ENCODE measurements at places on chromosomes 3 and 15.
A peak's percentile ranks its signal among the peaks of the same experiment; 100 is the strongest.

- no peak for DNase-seq
These were observed 217.8 kb upstream of the EOMES start for GRCh38 chr3:27939940-27940339.

DNA sequence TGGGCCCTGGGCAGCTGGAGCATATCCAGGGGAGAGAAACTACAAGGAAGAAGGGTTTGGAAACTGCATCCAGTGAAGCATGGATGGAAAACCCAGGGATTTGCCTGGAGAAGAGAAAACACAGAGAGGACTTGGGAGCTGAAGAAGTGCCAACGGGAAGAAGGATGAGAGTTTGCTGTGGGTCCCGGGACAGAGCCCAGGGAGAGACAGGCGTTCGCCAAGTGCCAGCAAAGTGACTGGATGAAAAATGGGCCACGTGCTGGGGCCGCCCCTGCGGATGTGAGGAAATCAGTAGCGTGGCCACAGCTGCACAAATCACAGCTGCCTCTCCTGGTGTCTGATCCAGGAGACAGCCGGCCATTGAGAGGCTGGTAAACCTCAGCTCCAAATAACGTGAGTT is 70.4 kb downstream of the HES1 start:
- DNase-seq, result no peak

DNA sequence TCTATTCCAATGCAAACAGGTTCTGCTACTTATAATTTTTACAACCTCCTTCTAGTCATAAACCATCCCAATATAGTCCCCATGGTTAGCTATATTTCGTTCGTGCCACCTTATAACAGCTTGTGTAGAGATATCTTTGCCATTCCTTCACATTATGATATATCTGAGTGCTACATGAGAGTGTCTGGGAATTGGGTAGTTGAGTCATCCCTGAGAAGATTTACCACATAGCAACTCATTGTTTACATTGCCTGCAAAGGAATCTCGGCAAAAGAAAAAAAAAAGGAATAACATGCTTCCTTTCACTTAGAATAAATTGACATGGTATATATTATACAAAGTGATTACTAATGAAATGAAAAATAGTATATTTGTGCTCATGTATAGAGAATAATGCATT is 86.0 kb upstream of the VGLL3 start:
- no peak for DNase-seq

DNA sequence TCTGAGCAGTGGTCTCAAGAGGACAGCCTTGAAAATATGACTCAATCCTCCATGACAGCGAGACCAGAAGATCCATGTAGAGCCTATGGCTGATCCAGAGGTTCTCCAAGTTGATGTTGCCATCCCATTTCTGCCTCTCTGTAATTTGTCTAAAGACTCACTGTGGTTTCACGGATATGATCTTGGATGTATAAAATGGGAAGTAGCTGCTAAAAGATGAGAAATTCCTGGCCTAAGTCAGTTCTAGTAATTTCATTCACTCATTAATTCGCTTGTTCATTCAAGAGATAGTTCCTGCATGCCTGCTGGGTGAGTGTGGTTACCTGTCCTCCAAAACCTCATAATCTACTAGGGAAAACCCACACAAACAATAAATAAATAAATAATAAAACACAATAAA is 145.9 kb downstream of the TNIK start:
- DNase-seq, result no peak

DNA sequence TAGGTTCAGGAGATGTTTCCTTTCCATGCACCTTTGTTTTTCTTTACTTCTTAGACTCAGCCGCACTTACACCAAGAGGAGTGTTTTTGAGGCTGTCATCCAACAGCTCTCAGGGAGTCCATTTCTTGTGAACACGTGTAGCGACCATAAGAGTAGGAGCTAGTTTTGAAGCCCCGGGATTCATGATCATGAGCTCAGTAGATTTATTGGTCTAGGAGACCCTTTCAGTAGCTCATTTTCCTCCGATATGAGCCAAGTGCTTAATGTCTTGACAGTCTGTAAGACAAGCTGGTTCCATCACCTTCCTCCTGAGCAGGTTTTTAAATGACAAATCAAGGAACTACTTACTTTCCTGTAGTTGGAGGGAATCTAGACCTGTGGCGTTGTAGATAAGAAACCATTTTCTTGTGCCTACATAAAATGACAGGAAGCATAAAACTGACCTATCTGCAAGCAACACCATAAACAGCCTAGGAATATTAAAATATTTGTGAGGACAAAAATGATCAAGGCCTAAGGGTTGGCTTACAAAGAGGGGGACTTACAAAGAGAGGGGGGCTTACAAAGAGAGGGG is 172.6 kb upstream of the BHLHE40 start:
- DNase-seq, result peak; percentile 18

- no peak for DNase-seq
These were observed 144.3 kb upstream of the PFN2 start for GRCh38 chr3:150114873-150115540.

DNA sequence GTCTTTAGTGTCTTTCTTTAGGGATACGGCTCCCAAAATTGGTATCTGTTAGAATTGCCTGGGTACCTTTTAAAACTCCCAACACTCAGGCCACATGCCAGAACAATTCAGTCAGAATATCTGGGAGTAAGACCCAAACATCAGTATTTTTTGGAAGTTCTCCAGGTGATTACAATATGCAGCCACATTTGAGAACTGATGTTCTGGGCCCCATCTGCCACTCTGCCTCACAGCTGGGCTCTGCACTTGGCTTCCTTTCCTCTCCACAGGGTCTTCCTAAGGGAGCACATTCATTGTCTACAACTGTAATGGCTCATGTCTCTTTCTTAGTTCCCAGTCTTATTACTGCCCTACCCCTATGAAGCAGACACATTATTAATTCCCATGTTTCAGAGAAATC is 394.5 kb downstream of the MFSD1 start:
- DNase-seq, result no peak

- DNase-seq, result no peak
These were observed 48.6 kb upstream of the MKRN3 start for GRCh38 chr15:23516866-23517265.

GRCh38 chr3:33060609-33061337 is 36.2 kb downstream of the GLB1 start:
- no peak for DNase-seq

GRCh38 chr3:115814778-115815380 is 191.6 kb downstream of the GAP43 start:
- DNase-seq, result peak; percentile 70

DNA sequence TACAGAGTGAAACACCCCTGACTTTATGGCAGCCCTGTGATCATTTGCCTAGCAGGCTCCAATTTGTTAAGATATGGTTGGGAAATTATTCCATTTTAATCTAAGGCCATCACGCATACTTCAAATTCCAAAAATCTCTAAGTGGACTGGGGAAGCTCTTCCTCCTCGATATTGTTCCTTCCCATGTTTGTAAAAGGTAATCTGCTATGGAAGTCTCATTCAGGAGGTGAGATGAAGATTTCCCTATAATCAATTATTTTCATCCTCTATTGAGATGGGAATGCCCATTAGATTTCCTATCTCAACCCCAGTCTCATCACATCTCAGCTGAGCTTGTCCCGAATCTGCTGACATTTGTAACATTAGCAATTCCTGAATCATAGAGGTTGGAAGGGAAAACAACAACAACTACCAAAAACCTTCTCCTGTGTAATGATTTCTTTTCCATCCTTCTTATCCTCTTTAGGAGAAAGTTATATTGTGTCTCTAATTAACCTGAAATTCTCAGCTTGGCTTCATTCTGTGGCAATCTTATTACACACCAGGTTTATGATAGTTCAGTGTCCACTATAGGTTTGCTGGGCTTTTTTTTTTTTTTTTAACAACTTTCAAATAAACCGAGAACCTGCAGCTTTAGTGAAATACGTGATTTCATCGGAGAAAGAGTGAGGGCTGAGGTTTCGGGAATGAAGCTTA is 2.2 kb upstream of the NR2F2 start:
- DNase-seq, result no peak

DNA sequence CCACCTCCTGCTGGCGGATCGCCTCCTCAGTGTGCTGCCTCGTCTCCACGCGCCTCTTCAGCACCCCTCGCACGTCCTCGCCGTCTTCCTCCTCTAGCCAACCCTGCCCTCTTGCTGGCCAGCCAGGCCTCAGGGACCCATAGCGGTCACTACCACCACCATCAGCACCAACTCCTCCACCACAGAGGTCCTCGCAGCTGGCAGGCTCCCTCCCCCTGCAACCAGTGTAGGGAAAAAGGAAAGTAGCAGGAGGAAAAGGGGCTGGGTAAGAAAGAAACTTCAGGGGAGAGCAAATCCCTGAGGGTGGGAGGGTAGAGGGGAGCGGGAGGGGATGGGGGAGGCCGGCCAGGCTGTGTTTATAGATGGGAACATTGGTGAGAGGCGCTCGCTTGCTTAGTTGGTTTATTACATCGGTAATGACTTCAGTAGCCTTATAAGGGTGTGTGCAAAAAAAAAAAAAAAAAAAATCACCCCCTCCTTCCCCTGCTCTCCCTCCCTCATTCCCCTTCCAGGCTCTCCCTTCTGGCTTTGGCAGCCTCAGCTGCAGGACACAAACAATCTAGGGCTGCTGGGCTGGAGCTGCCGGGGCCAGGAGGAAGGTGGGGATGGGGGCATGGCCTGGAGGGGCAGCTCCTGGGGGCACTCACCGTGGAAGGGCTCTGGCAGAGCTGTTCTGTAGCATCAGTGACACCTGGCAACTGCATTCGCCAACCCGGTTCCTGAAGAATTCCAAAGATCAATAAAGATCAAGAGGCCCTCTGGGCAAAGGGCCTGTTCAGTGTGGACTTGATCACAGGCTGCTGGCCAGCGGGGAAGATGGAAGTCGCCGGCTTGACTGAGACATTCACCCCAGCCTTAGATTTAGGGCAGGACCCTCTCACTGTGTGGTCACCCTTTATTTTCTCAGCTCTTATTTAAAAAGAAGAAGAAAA is 116.2 kb upstream of the HACD2 start:
- DNase-seq, result no peak

DNA sequence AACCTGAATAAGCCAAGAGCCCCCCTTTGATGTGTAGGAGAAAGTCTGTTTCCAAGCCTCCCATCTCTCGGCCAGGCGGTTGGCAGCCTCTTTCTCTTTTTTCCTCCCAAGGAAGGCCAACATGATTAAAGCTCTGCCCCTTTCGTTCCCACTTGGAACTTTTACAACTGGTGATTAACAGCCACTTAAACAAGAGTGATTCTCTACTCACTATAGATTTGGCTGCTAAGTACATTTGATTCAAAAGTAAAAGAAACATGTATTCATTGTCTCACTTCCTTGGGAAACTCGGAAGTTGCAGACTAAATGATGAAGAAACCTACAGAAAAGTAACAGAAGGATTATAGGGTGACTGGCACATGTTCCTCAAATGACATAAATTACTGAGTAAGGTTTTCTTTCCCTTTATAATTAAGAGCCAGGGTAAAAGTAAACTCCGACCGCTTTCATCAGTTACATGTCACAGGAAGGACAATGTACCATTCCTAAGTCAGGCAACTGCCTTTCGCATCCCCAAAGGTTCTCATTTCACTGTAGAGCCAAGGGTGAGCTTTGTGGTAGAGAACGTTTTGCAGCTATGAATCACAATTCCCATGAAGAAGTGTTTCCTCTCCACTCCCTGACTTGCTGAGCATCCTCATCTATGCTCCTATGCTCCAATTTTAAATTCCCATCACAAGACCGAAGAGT is 72.7 kb downstream of the MB21D2 start:
- DNase-seq, result no peak

GRCh38 chr3:130688015-130688688 is 58.5 kb downstream of the PIK3R4 start:
- no peak for DNase-seq

DNA sequence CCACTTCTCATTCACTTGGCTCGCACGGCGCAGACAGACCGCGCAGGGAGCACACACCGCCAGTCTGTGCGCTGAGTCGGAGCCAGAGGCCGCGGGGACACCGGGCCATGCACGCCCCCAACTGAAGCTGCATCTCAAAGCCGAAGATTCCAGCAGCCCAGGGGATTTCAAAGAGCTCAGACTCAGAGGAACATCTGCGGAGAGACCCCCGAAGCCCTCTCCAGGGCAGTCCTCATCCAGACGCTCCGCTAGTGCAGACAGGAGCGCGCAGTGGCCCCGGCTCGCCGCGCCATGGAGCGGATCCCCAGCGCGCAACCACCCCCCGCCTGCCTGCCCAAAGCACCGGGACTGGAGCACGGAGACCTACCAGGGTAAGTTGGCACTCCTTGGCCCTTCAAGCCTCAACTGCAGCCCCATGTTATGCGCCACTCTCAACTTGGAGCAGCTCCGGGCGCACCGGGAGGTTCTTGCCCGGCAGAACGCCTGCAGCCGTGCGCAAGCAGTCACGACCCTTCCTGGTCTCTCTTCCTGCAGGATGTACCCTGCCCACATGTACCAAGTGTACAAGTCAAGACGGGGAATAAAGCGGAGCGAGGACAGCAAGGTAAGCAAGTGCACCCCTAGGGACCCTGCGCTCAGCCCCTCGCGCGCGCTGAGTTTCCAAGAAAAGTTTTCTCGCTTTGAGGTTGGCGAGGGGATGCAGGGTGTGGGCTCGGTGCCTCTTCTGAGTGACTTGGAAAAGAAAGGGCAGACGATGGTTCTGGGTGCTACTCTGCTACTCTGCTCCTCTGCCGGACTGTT is at the start of gene BHLHE40:
Gene BHLHE40, plus strand, starts transcription at position 10 of the 801 bp plus-strand sequence. Its CDS starts 282 bp downstream, at position 292.
- peak; percentile 44 for DNase-seq

Data from hematopoietic multipotent progenitor cell treated with erythropoietin and hydrocortisone succinate and interleukin-3 and kit ligand, for 8 days (in vitro differentiated cells).